Jurkat, Clone E6-1 (cell line): ENCODE measurements at places on chromosomes 13 and 19.

DNA sequence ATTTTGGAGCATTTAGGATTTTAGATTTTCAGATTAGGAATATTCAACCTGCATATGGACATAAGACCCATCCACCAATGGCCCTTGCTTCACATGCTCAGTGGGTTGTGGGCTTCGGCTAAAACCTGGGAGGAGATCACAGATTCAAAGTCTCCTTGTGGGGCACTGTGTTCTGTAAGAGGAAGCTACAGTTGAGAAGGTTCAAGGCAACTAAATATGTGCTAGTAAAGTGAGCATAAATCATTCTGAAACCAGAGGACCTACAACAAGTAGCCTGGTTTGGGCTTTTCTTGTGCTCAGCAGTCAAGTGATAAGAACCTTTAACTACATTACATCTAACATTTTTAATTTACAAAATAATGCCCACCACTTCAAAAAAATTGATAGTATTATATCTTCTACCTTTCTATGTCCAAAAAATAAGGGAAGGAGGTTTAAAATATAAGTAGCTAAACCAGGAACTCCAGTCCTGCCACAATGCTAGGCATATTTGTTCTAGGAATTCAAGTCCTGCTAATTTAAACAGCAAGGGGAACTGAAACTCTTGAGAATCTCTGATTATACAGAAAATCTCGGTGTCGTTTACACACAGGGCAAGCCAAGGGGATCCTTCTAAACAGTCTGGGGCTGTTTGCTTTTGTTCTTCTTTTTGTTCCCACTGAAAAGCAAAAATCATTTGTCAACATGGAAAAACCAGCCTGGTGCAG, 36.6 kb downstream of the FOXO1 start:
- no peak for DNase-seq

DNA sequence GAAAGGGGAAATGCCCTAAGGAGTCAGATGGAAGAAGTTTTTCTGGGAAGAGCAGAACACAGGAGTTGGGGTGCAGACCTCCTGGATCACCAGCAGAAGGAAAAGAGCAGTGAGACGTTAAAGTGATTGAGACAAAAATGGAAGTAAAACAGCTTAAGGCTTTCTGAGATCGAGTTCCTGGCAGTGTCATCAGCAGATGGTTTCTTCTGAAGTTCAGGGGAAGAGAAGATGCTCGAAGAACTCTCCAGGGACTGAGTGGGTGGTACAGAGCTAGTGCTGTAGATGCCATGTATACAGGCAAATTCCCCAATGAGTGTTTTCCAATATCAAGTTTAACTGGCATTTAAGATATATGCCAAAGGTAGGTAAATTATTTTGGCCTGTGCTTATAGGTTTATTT, 272.2 kb upstream of the KLF12 start:
- DNase-seq = no peak

DNA sequence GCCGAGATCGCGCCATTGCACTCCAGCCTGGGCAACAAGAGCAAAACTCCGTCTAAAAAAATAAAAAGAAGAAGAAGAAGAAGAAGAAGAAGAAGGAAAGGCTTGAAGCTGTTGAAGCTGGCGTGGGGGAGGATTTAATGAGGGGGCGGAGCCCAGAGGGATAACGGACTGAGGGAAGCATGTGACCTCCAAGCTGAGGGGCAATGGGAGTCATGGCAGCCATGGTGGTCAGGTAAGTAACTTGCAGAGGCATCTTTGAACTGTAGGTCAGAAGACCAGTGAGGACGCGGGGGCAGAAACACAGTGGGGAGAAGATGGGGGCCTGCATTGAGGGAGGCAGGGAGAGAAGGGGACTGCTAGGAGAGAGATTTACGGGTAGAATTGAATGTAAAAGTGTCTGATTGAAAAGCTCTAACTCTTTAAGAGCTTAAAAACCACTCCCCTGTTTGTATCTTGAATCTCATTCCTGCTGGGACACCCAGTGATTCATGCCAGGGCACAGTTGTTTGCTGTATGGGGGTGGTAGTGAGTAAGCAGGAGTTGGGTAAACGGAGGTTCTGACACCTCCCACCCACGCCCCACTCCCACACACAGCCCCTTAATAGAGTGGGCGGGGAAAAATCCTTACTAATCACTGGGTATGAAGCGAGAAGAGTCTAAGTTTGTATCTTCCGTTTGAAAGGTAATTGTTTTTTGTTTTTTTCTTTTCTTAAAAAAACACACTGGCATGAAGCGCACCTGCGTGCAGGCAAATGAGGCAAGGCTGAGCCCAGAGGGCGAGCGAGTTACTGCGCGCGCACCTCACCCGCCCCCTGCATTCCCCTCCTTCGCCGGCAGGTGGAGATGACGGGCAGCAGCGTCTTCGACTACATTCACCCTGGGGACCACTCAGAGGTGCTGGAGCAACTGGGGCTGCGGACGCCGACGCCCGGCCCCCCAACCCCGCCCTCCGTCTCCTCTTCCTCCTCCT, 13.0 kb downstream of the TMEM160 start:
- DNase-seq = peak; percentile 86

DNA sequence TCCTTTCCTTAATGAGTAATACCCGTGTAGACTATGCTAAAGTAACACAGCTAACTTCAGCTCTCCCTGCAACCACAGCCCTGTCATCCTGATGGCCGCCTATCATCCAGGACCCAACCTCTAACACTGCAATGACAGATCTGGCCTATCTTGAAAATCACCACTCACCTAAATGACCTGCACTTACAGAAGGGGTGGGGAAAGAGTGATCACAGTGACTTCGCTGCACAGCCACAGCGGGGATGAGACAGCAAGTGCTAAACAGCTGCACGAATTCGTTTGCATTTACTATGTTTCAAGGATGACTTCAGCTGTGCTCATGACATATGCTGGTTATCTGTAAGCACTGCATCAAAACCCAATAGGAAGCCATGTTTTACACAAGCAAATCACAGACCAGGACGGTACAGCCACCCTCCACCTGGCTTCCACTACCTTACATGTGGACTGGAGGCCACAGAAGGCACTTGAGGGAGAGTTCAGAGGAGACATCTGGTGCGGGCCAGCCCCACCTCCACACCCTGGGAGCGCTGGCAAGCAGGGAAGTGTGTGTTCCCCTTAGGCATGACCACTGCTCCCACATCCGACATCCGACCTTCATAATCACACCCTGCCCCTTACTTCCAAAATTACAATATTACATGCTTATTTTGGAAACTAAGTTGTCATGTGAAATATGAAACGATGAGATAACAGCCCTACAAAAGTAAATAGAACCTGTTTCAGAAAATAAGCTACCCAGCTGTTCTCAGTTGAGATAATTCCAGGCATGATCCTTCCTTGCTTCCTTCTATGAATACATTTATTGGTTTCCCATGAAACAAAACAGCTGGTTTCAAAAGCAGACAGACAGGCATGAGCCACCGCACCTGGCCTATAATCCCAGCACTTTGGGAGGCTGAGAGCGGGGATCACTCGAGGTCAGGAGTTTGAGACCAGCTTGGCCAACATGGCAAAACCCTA, 95.7 kb downstream of the STK24 start:
- DNase-seq = no peak

- DNase-seq = no peak
Measured at GRCh38 chr19:27741236-27741635, 1471.7 kb downstream of the UQCRFS1 start.

DNA sequence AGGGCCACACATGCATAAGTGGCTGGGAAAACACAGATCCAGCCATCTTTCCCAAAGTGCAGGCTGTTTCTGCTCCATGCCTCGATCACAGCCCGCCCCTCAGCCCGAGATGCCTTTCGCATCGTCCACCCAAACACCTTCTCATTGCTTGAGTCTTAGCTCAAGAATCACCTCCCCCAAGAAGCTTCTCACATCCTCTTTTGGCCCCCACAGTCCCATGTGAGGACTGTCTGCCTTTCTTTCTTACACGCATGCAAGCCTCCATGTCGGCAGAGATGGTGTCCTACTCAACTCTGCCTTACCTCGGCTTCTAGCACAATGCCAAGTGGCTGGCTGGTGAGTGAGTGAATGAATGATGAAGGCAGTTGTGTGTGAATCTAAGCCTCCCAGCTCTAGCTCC, 18.1 kb upstream of the GSX1 start:
- DNase-seq = no peak

DNA sequence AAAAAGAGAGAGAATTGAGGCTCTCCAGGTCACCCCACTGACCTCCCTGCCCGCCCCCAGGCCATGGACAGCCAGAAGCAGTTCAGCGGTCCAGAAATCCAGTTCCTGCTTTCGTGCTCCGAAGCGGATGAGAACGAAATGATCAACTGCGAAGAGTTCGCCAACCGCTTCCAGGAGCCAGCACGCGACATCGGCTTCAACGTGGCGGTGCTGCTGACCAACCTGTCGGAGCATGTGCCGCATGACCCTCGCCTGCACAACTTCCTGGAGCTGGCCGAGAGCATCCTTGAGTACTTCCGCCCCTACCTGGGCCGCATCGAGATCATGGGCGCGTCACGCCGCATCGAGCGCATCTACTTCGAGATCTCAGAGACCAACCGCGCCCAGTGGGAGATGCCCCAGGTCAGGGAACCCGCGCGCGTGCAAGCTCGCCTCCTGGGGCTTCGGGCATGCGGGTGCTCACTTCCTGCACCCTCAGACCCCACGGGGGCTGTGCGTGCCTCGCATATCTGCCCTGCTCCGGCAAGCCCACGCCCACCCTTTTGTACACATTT, 56.6 kb downstream of the MAP4K1 start:
- no peak for DNase-seq

- no peak for DNase-seq
Measured at GRCh38 chr13:97256343-97256783, 34.2 kb downstream of the MBNL2 start.

- DNase-seq = peak; percentile 67
Measured at GRCh38 chr19:47284324-47284899, 9.7 kb downstream of the INAFM1 start.

- DNase-seq = no peak
Measured at GRCh38 chr13:98954313-98954712, 23.6 kb downstream of the DOCK9 start.

- no peak for DNase-seq
Measured at GRCh38 chr13:50136678-50137077, 121.4 kb downstream of the KCNRG start.

GRCh38 chr13:71460211-71460610, 406.8 kb downstream of the DACH1 start:
- DNase-seq = no peak

DNA sequence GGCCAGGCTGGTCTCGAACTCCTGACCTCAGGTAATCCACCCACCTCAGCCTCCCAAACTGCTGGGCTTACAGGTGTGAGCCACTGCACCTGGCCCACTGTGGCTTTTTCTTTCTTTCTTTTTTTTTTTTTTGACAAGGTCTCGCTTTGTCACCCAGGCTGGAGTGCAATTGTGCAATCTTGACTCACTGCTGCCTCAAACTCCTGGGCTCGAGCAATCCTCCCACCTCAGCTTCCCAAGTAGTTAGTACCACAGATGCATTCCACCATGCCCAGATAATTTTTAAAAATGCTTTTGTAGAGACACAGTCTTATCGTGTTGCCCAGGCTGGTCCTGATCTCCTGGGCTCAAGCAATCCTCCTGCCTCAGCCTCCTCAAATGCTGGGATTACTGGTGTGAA, 12.1 kb upstream of the FCGBP start:
- no peak for DNase-seq

DNA sequence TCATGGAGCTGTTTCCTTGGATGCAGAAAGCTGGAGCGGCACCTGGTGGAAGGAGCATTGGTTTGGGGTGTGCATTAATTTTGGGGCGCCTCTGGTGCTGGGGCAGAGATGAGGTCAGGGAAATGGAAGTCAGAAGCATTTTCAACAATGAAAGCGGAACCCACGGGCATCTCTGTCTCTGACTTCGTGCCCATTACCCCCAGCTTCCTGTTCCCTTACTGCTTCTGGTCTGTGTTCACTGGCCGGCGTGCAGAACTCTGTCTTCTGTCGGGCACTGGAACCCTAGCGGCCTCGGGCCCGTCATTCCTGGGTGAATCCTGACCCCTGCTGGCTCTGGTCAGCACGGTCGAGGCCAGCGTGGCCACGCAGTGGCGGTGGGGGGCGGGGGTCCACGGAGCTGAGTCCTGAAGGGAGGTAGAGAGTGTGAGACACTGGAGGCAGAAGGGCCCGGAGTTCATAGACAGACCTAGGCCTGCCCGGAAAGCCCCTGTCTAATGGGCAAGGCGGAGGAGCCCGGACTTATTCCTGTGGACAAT, 7.9 kb upstream of the LINGO3 start:
- no peak for DNase-seq

- no peak for DNase-seq
Measured at GRCh38 chr13:34294483-34295129, 476.7 kb downstream of the RFC3 start.

- DNase-seq = no peak
Measured at GRCh38 chr13:91372911-91373310, 25.4 kb downstream of the MIR17HG start.

GRCh38 chr13:51823863-51824262, 19.9 kb upstream of the DHRS12 start:
- no peak for DNase-seq

- DNase-seq = no peak
Measured at GRCh38 chr19:17077447-17078028, 2.0 kb downstream of the MYO9B start.

DNA sequence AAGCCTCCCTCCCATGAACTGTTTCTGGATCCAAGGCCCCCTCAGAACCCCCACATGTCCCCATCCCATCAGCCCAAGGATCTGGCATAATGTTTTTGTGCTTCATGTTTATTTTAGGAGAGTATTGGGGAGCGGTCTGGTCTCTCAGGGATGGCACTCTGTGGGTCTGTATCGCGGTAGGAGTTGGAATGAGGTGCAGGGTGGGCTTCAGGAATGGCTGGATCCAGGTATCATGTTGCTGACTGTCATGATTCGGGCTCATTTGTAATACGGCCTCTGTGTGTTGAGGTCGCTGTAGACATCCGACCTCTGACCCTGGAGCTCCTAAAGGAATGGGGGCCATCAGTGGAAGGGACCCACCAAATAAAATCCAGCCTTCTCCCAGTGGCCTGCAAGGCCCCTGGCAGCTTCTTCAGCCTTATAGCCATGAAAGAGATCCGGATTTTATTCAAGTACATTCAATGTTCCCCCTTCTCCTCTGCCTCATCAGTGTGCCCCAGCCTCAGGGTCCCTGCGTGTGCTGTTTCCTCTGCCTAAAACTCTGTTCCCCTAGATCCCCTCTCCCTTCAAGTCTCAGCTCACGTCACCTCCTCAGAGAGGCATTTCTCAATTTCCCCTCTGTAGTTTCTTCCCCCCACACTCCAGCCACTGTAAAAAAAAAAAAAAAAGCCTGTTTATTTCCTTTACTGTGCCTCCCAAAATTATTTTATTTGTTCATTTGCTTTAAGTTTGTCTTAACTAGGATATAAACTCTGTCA, 2.2 kb downstream of the HCST start:
- no peak for DNase-seq
